ENCODE measurements at places on chromosomes 2 and 18.

DNA sequence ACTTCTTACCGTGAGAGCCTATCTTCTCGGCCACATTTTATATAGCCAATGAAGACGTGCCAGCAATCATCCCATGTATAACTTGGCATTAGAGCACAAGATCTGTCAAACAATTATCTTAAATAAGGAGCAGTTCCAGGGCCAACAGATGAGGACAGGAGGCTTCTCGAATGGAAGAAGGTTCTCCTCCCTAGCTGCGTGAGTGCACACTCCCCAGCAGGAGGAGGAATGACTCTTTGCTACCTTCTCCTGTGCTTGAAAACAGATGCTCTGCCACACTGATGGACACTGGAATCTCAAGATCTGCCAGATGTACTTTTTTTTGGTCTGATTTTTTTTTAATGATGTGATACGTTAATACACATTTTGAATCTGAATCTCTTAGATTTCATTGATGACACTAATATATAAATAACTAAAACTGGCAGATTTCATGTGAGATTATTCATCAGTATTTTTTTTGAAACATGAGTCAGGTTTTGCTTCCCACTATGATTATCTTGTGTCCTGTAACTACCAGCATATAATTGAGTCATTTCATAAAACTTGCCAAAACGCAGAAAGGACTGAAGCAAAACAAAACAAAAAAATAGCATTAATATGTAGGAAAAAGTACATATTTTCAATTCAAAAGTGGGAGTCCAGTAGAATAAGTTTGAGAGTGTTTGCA lies 626 bp upstream of the VIT start:
- DNase-seq: no peak

DNA sequence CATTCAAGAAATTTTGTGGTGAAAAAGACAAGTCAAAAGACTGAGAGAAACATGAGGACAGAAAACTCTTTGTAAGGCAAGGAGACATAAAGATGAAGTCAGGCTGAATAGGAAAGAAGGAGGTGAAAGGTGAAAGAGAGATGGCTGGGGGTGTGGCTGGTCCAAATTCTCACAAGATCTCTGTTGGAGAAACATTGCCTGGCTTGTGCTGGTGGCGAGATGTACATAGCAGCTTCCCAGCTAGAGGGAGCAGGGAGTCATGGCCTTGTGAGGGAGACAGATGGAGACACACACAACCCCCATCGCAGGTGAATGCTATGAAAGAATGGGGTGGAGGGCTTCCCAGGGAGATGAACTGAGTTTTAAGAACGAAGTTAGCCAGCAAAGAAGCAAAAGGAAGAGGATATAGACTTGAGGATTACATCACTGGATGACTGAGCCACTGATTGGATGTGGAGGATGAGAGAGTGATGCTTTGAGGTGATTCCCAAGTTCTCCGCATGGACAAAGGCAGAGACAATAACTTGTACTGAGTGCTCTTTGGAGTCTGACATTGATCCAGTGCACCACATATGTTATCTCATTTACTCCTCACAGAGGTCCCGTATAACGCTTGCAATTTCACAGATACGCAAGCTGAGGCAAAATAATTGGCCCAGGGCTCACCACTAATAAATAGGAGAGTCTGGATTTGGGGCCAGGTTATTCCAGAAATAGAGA lies 3.7 kb upstream of the EMX1 start:
- DNase-seq: no peak

- DNase-seq: no peak
Observed at GRCh38 chr18:56108478-56109367, 520.7 kb upstream of the TCF4 start.

DNA sequence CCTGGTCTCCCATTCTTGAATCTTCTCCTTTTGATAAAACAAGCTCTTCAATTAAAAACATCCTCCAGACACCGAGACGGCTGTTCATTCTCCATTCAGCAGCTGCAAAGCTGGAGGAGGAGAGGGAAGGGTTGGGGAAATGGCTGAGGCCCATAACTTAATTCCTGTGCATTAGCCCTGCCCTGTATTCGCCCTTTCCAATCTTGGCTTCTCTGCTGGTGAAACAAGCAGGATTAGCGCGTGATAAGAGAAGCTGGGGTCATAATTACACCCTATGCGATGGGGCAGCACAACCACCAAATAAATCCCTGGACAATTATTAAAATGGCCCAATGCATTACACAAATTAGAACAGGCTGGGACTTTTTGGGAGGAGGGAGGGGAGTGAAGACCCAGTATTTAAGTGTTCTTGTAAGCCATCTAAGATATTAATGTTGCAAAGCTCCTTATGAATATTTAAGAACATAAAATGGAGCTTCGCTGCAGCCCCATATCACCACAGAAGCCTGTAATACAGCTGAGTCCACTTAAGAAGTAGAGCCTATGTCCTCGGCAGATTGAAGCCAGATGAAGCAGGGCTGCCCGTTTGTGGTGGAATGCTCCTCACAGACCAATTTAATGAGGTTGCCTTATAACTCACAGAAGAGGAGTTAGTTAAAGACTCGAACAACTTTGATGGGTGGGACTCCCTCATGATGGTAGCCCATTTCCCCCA lies 176.6 kb upstream of the SKOR2 start:
- DNase-seq: no peak

DNA sequence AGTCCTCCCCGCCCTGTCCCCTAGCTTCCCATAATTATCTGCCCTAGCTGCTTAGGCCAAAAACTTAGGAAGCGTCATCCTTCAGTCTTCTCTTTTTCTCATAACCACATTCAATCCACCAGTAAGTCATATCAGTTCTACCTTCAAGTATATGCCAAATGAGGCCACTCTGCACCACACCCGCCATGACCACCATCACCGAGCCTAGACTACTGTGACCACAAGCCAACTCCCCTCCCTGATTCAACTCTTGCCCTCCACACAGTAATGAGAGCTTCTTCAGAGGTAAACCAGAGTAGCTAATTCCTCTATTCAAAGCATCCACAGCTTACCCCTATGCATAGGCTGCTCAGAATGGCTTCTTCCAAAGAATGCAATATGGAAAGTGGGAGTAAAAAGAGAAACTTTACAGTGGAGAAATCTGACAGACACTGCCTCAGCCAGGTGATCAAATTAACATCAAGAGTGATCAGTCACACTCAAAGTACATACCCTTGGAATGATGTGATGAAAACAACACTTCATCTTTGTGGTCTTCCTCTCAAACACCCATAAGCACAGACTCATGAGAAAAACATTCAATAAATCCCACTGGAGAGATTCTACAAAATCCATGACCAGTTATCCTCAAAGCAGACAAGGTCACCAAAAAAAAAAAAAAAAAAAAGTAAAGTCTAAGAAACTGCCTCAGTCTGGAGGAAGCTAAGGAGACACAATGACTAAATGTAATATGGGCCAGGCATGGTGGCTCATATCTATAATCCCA lies 17.7 kb downstream of the MBOAT2 start:
- DNase-seq: no peak

- DNase-seq: no peak
Observed at GRCh38 chr2:216658757-216659156, 25.5 kb downstream of the IGFBP2 start.

DNA sequence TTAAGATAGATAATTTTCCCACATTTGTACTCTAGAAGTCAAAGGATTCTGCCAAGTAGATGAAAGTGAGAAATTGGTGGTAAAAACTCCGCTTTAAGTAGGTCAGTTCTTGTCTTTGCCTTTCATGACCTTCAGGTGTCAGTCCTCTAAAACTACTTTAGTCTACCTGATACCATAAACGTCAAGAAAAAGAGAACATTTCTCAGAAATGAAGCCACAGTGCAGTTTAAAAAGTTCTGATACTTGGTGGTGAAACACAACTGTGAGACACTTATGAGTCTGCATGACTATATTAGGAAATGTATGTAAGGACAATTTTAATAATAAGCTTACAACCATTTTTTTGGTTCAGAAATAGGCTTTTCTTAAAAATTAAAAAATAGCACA lies 583.3 kb downstream of the SATB2 start:
- no peak for DNase-seq

- no peak for DNase-seq
Observed at GRCh38 chr2:43819491-43820163, 19.0 kb downstream of the ABCG5 start.

Data from activated CD4-positive, CD25-positive, alpha-beta regulatory T cell treated with anti-CD3 and anti-CD28 coated beads, Interleukin-2, amount 50 U/mL, for 72 hours (primary cell).